ENCODE measurements at places on chromosomes 5 and 9. TPM values are rescaled to one million over a fixed set of nuclear protein-coding genes. Genes with fewer than 3 reads are reported as not detected.

DNA sequence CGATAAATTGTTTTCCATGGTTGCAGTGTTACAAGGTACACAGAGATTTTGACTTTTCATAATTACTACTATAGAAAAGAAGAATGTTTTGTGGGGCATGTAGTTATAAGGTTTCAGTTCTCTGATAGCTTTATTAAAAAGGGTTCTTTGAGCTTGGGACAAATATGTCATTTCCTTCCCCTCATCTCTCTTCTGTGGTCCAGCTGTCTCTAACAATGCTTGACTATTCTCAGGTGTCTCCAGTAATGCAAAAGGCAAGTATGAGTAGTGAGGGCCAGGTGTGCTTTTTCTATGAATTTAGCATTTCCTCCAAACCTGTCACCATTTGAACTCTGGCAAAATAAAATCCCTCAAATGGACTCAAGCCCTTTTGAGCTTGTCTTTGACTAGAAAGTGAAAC is 84.3 kb downstream of the SLF1 start:
- no peak for ATAC-seq

DNA sequence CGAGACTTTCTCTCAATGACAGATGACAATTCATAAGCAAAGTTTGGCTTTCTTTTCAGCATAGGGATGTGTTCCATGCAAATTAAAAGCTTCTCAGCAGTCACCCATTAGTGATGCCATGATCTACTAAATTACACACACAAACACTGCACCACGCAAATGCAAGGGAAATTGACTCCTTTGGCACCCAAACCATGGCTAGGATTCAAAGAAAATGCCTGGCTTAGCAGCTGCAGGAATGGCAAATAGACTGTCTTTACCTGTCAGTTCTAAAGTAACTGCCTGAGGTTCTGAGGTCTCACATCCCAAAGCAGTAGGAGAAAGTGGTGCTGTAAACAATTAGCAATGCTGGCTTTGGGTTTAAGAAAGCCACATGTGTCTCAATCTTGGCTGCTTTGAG is 108.6 kb upstream of the ATP10B start:
- no peak for ATAC-seq

- no peak for ATAC-seq
These were observed 159.4 kb downstream of the MACROH2A1 start for GRCh38 chr5:135239453-135240282.

GRCh38 chr9:136228107-136228875 is 17.3 kb downstream of the QSOX2 start:
- no peak for ATAC-seq

DNA sequence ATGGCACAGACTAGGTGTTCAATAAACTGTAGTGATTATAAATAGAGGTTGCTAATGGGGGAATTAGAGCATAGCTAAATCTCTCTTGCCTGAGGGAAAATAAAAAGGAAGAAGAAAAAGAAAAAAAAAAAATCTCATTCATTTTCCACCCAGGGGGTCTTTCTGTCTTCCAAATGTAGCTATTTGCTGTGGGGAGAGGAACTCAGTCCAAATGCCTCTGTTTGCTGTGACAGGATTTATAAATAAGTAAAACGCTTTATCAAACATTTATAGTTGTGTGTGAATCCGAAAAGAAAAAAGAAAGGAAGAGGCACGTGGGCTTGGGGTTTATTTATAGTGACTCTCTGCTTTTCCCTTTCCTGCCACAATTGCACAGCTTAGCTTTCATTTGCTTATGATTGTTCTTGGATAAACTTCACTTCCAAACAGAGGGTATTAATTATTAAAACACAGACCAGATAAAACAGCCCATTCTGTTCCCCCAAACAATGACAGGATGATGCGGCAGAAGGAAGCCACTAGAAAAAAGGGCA is 245.7 kb downstream of the ASTN2 start:
- ATAC-seq = no peak

DNA sequence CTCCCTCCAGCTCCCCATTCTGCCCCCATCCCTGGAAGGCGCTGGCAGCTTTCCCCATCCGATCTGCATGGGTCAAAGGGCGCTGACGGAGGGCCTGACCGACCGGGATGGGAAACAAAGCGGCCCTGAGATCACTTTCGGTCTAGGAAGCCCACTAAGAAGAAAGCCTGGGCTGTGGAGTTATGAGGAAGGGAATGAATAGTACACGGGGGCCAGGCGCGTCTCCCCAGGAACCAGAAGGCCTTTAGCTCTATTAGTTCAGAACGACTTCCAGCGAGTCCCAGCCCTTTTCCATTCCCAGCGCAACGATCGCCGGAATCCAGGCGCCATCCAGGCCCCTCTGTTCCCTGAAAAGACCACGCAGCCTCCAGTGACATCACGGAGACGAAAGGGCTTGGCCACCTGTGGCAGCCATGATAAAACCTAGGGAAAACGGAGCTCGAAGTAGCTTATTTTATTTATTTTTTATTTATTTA is 70.1 kb upstream of the CCDC180 start:
- ATAC-seq = no peak

DNA sequence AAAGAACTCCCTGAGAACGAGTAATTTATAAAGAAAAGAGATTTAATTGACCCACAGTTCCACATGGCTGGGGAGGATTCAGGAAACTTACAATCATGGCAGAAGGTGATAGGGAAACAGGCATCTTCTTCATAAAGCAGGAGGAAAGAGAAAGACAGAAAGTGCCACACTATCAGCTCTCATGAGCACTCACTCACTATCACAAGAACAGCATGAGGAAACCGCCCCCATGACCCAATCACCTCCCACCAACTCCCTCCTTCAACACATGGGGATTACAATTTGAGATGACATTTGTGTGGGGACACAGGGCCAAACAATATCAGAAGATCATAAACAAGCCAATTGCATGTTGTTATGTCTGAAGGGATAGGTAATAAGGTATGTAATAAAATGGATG is 935.9 kb upstream of the COX7C start:
- no peak for ATAC-seq

- no peak for ATAC-seq
These were observed 192.6 kb downstream of the EFNA5 start for GRCh38 chr5:107478068-107478641.

DNA sequence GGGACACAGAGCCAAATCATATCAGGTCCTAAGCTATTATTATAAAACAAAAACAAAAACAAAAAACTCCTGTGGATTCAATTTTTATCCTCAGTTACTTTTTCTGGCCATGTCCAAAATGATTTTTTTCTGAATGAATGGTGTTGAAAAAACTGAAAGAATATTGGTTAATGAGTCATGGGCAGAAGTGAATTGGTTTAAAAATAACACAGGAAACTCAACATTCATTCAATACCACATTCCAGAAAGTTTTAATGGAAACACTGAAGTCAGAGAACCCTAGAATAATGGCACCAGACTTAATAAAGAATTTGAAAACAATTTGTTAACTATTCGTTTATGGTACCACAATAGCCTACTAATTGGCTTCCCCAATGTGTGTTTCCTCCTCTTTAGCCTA is 102.4 kb upstream of the CDH9 start:
- no peak for ATAC-seq

ECM2 gene
- total RNA-seq = 17.4 TPM

SLC28A3 gene
- not detected for total RNA-seq

PTGDS gene
- total RNA-seq = 132 TPM

PCDHA3 gene
- total RNA-seq = 0.94 TPM

Measured in gastroesophageal sphincter (tissue), 4 donors.